Activated CD4-positive, alpha-beta T cell treated with anti-CD3 and anti-CD28 coated beads, Interleukin-2, Interleukin-4, amounts not matched to agents 100 ng/mL and 50 ng/mL, durations not matched to agents 16 hours and 8 hours (primary cell): ENCODE measurements at places on chromosomes 3 and 15.
A peak's percentile ranks its signal among the peaks of the same experiment; 100 is the strongest.

DNA sequence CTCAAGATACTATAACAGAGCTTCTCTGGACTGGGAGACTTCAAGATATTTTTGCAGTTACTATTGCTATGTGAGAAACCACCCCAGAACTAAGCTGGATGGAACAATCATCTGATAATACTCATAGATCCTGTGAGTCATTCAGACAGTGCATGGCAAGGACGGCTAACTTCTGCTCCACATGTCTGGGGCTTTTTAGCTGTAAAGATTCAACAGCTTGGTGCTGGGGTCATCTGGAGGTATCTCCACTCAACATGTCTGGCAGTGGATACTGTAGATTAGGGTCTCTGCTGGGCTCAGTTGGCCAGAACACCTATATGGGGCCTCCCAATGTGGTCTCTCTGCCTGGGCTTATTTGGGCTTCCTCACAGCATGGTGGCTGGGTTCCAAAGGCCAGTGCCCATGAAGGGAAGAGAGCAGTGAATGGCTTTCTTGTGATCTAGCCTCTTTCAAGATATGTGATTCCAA lies 117.3 kb upstream of the SLC7A14 start:
- DNase-seq = no peak

DNA sequence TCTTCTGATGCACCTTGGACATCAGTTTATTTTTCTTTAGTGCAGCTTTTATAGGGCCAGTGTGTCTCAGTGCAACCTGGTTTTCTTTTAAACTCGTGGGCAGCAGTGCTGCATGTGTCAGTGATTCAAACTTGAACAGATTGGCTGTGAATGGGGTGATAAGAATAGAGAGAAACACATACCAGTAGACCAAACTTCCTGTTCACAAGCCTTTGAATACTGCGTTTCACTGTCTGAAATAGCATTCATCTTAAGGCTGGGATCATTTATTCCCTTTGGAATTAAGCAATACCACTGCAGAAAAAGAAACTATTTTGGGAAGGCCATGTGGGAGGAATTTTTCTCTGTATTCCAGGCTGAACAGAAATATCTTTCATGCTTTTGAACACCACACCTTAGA lies 51.7 kb downstream of the PHLDB2 start:
- no peak for DNase-seq

GRCh38 chr3:31977736-31978135 lies 3.3 kb downstream of the OSBPL10 start:
- no peak for DNase-seq

DNA sequence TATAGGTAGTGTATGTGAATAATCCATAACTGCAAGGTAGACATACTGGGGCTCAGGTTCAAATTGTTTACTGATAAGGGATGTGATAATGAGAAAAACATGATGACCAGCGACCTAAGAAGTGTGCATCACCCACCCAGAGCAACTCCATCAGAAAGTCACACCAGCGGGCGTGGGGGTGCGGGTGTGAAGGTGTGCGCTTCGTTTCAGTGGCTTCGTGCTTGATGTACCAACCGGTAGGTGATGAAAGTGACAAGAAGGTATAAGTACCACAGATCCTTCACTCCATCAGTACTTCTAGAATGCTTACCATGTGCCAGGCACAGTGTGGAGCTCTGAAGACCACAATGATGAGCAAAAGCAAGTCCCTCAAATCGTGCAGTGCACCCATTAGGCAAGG lies 11.2 kb downstream of the ANP32A start:
- no peak for DNase-seq

DNA sequence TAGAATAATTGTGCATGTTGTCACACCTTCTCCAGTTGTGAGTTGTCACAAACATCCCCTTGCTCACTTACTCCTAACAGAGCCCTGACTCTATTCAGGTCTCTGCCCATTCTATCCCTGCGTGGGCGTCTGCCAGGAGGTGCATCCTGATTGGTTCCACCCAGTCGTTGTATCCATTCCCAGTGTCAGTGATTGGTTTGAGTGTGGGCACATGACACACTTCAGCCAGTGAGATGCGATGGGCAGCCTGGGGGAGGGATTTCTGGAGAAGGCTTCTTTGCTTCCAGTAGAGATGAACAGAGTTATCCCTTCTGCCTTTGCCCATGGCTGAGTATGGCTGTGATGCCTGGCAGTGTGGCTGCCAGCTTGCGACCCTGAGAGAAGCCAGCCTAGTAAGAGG lies 18.7 kb downstream of the PXYLP1 start:
- no peak for DNase-seq

GRCh38 chr3:7585052-7585451 lies 724.1 kb downstream of the GRM7 start:
- DNase-seq = no peak

- DNase-seq = peak; percentile 9
Measured at GRCh38 chr15:91422797-91423196, 322.7 kb downstream of the SV2B start.

- no peak for DNase-seq
Measured at GRCh38 chr3:13494463-13495350, 14.6 kb downstream of the HDAC11 start.

DNA sequence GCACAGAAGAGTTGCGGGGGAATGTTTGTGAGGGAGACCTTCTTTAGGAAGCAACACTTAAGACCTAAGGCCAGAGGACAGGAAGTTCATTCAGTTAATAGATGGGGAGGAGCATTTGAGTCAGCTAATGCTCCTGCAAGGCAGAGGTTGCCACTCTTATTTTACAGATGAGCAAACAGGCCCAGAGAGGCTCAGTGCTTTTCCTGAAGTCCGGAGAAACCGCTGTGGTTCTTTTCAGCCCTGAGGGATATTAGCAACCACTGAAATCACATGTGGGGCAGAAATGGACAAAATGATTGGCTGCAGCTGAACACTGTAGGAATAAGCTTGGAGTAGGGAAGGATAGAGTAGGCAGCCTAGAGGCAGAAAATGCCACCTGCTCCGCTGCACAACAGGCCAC lies 33.3 kb upstream of the RTP4 start:
- no peak for DNase-seq

DNA sequence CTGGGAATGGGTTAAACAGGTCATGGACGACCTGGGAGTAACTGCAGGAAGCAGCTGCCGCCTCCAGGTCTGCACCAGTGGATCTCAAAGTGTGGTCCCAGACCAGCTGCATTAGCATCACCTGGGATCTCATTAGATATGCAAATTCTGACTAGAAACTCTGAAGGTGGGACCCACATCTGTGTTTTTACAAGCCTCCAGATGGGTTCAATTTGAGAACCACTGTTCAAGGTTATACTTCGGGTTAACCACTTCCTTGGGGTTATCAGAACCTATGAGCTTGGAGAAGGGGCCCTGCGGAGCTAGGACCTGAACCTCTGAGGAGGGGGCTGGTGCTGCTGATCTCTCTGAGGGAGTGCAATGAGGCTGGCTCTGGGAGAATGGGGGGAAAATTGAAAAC lies 324.8 kb upstream of the CTDSPL start:
- no peak for DNase-seq

- no peak for DNase-seq
Measured at GRCh38 chr3:147924755-147925154, 515.6 kb downstream of the ZIC1 start.

DNA sequence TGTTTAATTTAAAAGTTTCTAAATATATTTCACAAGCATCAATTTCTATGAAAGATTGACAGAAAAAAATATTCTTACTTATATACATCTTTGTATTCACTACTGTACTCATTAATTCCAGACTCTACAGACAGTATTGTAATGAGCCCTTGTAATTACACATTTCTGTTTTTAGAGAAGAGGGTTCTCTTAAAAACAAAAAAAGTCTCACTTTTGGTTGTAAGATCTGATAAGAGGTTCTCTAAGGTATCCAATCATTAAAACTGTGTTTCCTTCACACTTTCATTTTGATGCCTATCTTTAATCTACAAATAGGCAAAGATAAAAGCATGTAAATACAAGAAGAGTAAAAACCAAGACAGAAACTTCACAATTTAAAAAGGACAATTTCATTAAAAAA lies 75.6 kb downstream of the FBXL22 start:
- peak; percentile 45 for DNase-seq

- DNase-seq = no peak
Measured at GRCh38 chr3:45869638-45870037, 16.7 kb upstream of the CCR9 start.

GRCh38 chr3:169604568-169604967 lies 58.9 kb downstream of the MECOM start:
- DNase-seq = no peak

- no peak for DNase-seq
Measured at GRCh38 chr3:127486321-127486944, 104.1 kb downstream of the TPRA1 start.

- DNase-seq = no peak
Measured at GRCh38 chr3:38507120-38507519, 11.0 kb downstream of the EXOG start.

DNA sequence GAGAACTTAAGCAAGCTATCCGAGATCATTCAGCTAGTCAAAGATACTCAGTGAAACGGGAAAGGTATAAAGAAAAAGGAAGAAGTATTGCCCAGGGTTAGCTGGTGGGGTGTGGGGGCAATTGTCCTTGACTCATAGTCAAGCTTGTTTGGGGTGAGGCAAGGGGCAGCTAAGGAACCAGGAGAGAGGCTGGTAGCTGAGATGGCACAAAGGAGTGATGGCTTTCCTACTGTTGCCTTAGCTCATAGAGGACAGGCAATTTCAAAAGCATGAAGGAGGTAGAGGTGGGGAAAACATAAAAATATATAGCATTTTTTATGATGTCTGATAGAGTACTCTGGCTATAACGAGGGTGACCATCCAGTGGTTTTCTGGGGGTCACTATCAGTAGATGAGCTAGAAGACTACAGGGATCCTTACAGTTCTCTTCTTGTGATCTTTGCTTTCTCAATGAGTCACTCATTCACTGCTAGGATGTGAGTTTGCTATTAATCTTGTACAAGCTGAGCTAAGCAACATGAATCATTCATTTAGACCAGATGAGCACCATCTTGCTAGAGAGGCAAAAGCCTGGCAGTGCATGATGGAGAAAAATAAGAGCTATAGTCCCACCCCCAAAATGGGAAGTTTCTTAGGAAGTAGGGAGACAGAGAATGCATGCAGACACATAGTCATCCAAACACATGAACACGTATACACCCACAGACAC lies 207.1 kb upstream of the PFN2 start:
- DNase-seq = no peak

DNA sequence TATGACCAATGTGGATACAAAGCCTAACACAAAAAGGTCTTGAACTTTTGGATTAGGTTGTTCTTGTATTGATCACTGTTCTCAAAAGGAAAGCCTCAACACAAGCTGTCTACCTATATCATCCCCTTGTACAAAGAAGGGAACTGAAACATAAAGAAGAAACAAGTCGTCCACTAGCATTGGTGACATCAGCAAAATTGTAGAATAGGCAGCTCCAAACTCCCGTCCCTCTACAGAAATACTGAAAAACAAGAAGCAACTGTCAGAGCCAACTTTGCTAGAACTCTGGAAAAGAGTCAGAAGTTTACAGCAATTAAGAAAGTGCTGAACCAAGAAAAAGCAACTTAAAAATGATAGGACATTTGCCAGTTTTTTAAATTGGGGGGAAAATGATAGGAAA lies 7.5 kb upstream of the NR1I2 start:
- DNase-seq = no peak

GRCh38 chr15:79003896-79004295 lies 59.0 kb upstream of the CTSH start:
- no peak for DNase-seq

DNA sequence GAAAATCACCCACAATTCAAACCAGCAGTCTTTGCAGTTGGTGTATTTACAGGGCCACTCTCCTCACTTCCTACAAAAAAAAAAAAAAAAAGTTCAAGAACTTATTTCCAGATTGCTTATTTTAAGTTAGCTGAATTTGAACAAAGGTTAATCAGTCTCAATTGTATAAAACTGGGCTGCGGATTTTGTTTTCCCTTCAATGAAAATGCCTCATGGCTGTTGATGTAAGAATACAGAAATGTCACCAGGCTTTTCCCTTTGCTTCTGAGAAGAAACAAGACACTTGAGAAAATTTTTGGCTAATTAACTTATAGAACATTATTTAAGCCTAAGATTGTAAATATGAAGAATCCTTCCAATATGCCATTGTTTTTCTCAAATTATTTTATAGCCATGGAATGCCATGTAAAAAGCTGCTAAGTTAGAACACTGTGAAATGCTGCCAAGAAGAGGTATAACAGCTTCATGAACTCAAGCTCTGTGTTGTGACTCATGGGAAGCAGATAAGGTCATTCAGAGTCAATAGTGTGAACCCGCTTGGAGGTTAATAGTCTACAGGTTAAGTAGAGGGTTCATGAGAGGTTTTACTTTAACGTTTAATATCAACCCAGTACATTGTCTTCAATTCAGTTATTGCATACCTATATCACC lies 84.3 kb upstream of the ABI3BP start:
- no peak for DNase-seq

- no peak for DNase-seq
Measured at GRCh38 chr3:150936693-150937092, 31.5 kb upstream of the MINDY4B start.

DNA sequence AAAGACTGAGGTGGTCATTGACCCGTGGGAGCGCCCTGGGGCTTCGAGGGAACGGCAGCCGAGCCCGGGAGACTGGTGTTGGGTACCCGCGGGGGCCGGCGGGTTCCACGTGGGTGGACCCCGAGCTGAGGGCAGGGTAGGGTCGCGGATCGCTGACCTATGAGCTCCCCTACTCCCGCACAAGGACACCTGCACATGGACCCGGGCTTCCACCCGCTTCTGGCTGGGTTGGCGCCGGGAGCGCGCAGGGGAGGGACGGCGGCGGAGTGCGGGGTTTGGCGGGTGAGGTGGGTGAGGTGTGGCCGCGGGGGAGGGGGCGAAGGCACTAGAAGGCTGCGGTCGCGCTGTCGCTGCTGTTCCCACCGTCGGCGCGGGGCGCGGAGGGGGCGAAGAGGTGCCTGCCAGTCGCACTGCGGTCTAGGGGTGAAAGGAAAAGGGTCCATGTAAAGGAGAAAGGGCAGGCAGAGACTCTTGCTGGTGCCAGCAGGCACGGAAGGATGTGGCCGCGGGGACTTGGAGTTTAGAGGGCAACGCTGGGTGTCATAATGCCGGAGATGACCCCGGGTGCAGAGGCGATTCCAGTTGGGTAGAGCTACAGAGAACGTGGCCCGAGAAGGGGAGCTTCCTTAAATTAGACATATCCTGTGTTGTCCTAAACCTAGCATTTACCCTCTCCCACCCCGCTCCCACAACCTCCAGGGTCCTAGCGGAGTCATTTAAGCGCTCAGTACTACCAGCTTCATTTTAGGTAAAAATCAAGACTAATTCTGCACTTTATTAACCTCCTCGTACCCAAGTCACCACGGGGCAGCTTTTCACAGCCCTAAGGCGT lies 245.9 kb upstream of the TOPAZ1 start:
- DNase-seq = no peak

DNA sequence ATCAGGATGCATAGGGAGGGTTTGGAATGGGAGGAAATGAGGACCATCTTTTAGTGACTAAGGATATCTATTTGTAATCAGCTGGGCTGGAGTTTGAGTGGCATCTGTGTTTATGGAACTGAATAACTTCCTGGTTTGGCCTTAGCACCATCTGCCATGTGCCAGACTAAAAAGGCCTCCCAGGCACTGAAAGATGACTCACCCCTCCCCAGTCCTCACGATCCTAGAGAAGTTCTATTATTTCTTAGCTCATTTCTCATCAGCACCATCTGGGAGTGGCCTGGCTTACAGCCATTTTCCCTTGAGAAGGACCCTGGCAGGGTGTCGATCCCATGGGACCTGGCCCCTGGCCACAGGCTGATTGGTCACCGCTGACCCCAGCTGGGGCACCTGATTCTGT lies 23.9 kb upstream of the CTXND1 start:
- DNase-seq = no peak
